Tongue (tissue), 3 donors: ENCODE measurements at places on chromosomes 11 and 22. TPM values are rescaled to one million over a fixed set of nuclear protein-coding genes. Genes with fewer than 3 reads are reported as not detected.

DNA sequence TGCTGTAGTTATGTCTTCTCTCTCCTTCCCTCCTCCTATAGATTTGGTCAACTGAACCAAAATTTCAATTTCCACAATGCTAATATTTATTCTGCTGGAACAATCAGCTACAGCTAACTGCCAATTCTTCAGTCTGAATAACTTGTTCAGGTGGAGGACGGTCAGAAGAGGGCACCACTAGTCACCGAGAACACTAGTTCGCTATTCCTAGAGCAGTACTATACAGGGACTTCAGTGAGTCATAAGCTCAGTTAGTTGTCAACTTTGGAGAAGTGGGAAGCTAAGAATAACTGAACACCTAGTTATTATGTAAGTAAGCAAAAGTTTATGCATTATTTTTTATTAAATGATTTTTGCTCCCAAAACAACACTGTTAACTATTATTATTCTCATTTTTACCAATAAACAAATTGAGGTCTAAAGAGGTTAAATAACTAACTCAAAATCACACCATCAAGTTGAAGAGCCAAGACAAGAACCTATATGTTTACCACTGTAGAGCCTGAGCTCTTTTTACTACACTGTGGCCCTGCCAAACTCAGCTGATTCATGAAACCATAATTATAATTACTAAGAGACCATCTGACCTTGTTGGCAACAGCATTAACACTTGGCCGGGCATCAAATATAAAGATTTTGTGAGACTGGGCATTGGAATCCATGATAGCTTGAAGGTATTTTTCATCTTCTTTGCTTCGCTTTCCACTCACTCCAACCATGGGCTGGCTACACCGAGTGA lies 59.0 kb downstream of the CEP57 start:
- DNase-seq, result peak; percentile 50

The RBMXL2 gene
- total RNA-seq, result not detected

DNA sequence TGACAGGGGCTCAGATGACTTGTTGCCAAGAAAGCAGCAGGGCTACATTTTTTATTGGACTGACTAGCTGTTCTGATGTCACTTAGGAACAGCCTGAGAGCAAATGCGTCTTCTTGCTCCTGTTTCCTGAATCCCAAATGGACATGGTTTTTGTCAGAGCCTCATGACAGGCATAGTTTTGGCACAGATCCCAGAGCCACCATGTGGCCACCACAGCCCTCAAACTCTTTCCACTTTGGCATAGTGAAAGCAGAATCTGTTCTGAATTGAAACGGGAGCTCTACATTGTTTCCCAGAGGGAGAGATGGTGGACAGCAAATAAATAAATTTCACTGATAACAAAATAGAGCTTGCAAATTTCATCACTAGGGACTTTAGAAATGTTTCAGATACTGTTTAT lies 222.2 kb downstream of the C11orf87 start:
- peak; percentile 66 for DNase-seq

GRCh38 chr22:17368554-17369438 lies 464 bp upstream of the CECR2 start:
- DNase-seq, result peak; percentile 91

GRCh38 chr11:112655371-112655770 lies 305.8 kb upstream of the NCAM1 start:
- DNase-seq, result peak; percentile 96

- peak; percentile 4 for DNase-seq
Measured at GRCh38 chr11:37076866-37077265, 478.8 kb upstream of the RAG2 start.

The CCDC179 gene
- not detected for total RNA-seq

The C11orf21 gene
- 0.10 TPM for total RNA-seq
